CD4-positive, alpha-beta T cell treated with Interleukin-4 for 4 hours (primary cell): ENCODE measurements at places on chromosomes 13 and 19.

DNA sequence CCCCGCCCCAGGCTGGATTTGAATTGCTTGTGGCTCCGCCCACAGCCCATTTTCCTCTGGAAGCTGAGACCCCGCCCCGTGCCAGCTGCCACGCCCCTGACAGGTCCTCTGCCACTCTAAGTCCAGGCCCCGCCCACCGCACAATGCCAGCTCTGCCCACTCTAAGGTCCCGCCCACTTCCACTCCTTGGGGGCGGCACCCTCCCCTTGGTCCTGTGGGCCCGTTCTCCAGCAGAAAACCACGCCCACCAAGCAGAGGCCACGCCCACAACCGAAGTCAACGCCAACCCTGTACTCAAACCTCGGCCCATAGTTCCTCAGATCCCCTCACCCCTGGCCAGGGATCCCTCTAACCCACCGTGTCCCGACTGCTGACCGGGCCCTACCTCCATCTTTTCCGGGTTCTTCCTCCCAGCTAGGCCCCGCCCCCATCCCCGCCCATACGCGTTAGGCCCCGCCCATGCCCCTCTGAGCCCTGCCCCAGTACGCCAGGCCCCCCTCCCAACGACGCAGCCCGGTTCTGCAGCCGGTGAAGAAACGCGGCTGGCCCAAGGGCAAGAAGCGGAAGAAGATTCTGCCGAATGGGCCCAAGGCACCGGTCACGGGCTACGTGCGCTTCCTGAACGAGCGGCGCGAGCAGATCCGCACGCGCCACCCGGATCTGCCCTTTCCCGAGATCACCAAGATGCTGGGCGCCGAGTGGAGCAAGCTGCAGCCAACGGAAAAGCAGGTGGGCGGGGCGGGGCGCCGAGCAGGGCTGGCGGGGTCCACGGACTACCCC is 1.3 kb downstream of the HMG20B start:
- DNase-seq, result peak; percentile 73

DNA sequence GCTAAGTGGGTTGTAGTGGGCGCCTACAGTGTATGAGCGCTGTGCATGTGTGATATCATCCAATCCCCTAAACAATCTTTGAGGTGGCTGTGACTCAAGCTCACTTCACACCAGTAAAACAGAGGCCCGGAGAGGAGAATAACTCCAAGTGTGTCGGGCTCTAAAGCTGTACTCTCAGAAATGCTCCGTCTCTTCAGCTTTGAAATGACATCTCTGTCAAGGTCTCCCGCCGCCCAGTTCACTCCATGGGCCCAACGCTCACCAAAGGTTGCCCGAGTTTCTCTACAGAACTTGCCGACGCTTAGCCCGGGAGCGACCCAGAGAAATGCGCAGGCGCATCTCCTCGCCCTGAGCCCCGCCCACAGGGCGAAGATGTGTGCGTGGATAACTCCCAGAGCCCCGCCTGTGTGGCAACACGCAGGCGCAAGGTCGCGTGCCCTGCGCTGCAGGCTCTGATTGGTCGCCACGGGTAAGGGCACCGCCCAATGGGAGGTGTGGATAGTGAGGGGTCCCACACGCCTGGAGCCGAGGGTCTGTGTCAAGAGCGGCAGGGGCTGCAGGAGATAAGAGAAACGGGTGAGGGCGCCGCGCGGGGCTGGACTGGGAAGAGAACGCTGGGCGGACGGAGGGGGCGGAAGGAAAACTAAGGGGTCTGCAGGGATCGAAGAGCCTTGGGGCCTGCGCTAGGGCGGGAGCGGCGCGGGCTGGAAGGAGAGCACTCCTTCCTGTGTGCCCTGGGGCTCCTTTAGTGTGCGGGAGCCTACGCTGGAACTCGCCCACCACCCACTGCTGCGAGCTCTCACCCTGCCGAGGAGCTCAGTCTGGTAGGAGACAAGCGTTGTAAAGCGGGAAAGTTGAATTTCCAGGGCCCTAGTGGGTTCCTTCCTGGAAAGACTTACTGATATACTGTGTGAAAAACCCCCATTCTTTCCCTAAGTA is at the start of gene ZNF526:
TSS of gene ZNF526 (plus strand) at position 501 of the 939 bp plus-strand sequence. CDS start 4,092 bp downstream, outside the sequence.
- peak; percentile 96 for DNase-seq

- no peak for DNase-seq
Observed at GRCh38 chr13:46615888-46616531, 63.0 kb downstream of the LRCH1 start.

GRCh38 chr13:44021422-44021821 is 141.7 kb downstream of the LACC1 start:
- no peak for DNase-seq

- no peak for DNase-seq
Observed at GRCh38 chr19:19602713-19603324, 15.7 kb downstream of the PBX4 start.

DNA sequence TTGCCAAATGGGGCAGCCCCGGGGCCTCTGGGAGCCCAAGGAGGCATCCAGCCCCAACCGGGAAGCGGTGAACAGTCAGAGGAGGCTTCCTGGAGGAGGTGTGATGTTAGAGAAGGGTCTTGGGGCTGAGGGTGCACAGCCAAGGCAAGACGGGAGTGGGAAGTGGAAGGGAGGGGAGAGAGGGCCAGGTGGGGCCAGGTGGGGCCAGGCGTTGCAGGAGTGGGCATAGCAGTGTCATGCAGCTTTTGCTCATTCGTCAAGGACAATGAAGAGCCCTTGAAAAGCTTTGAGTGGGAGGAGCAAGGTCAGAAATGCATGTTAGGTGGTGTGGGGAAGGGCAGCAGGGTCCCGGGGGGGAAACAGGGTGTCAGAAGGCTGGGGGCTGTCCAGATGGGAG is 1.8 kb downstream of the FBN3 start:
- DNase-seq, result no peak

GRCh38 chr19:12669270-12670158 is 2.9 kb downstream of the WDR83 start:
- peak; percentile 67 for DNase-seq

DNA sequence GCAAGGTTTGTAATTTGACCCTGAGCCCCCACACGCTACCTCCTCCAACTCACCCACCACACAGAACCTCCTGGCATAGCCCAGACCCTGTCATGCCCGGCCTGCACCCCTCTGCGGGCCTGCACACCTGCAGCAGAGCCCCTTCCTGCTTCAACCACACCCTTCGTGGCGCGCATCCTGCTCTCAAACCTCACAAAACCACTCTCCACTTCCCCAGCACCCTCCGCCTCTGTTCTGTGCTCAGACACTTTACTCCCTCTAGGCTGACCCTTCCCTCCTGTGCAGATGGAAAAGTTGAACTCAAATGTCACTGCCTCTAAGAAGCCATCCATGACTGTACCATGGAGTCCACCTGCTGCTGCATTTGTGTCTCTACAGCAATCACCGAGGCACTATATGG is 28.5 kb downstream of the FAAP24 start:
- DNase-seq, result peak; percentile 19

DNA sequence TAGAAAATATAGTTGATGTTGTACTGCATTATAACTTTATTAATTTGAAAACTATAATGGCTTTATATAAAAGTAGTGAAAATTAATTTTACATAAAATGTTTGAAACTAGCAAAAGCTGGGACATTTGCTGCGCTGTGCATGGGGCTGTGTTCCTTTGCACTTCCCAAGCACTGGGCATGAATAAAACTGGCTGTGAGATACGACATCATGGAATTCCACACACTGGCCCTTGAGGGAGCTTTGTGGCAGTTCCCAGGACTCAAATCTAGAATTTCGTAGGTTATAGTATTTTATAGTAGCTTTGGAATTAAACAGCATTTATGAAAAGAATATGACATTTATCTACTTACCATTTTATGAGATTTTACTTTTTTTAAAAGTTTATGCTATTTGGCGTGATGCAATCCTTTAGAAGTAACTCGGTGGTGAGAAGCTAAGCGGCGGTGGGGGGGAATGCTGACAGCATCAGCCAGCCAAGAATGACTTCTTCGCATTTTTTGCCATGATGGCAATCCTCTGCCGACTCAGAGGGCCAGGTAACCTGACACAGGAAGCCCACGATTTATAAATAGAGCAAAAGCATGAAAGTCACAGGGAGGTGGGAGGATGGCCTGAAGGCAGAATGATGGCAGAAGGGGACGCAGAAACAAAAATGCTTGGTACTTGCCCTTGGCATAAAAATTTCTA is 553.5 kb downstream of the MYO16 start:
- no peak for DNase-seq

DNA sequence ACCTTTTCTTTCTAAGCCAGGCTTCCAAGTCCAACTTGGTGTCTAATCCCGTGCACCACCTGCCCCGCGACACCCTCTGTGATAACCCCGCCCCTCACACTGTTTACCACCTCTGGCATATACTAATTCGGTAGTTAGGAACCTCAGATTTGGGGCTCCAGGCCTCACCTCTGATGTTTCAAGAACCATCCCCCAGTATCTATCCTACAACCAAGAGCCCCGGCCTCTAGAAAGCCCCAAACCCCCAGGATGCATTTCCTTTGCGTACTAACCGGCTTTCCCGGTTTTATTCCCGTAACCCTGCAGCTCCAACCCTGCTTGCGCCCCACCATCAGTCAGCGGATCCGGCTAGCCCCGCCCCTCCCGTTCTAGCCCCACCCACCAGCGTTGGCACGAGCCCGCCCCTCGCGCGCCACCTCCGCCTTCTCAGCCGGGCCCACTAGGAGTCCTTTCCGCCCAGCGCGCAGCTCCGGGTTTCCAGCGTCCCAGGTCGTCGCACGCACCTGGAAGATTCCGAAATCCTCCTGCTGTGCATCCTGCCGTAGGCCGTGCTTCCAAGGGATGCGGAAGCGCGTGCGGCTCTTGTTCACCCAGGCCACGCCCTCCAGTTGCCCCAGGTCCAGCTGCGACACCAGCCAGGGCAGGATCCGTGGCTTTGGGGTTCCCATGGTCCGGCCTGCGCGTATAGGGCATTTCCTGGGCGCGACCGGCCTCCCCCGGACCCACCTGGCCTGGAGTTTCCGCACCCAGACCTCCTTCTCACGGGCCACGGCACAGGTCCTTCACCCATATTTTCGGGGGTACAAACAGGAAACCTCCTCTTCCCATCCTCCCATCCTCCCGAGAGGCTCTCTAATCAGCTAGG is 1.3 kb downstream of the IRF3 start:
- peak; percentile 84 for DNase-seq

DNA sequence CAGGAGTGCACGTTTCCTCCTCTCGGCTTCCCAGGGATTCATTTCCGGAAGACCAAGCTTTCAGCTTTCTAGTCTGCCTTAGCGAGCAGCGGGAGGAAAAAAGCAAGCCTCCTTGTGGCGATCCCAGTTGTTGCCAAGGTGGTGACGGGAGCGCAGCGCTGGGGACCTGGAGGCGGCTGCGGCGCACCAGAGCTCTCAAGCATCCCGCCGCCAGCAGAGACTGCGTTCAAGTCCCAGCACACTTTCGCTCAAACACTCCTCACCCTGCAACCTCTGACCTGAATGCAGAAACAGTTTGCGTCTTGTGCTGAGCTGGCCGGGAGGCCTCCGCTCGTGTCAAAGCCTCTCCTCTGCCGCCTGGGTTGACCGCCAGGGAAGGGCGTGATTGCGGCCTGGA is 4.9 kb downstream of the GSX1 start:
- DNase-seq, result no peak

DNA sequence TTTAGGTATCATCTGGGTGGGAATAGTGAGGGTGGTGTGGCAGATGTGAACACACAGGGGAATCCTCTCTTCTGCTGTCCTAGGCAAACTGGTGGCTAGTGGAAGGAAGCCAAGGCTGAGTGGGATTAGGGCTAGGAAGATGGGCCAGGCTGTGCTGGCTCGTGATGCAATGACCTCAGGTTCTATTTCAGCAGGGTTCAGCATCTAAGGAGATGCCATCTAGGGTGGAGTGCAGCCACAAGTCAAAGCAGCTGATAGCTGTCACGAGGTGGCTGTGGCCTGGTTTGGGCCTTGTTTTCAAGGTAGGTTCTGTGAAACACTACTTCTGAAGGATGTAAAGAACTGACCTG is 21.6 kb downstream of the ARL11 start:
- DNase-seq, result no peak

DNA sequence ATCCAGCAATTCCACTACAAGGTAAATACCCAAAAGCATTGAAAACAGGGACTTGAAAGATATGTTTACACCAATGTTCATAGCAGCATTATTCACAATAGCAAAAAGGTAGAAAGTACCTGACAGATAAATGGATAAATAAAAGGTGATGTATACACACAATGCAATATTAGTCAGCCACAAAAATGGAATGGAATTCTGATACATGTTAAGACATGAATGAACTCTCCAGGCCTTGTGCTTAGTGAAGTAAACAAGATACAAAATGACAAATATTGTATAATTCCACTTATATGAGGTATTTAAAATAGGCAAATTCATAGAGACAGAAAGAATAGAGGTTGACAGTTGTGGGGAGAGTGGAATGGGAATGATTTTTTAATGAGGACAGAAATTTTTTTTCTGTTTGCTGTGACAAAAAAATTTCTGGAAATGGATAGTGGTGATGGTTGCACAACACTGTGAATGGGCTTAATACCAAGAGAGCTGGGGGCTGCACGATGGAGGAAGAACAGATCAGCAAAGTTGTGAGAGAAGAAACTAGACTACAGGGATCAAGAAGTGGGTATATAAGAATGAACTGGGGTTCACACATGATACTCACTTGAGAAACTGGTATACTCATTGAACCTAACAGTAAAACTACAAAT is 137.2 kb downstream of the MZT1 start:
- DNase-seq, result no peak

GRCh38 chr19:29524912-29525831 is 622 bp upstream of the VSTM2B start:
- DNase-seq, result no peak

DNA sequence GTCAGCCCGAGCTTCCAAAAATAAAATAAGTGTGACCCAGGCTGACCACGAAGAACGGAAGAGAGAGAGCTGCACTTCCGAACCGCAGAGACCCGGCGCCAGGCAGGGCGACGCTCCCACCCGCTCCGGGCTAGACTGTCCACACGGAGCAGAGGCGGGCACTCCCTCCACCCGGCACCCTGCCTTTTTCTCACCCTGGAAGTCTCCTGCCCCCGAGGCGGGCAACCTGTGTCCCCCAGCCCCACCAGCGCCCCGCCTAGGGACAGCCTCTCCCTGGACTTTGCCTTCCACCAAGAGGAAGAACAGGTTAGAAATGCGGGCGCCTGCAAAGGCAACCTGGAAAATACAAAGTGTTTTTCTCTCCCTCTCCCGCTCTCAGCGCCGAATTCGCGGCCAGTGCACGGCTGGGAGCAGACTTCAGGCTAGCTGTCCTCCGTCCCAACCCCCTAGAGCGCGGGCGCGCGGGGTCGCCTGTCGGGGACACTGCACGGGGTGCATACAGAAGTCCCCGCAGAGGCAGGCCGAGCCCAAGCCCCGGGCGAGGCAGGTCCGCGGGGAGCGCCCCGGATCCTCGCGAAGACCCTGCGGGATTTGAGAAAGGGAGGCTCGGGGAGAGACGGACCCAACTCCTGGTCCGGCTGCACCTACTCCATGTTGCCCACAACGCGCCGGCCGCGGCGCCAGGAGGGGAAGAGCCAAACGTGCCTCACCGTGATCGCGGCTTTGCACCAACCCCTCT is 845 bp downstream of the SPRY2 start:
- DNase-seq, result no peak

- no peak for DNase-seq
Observed at GRCh38 chr13:78674638-78675037, 15.7 kb upstream of the OBI1 start.

- DNase-seq, result no peak
Observed at GRCh38 chr19:7887408-7888144, 734 bp upstream of the LRRC8E start.
